ENCODE measurements at places on chromosomes 6 and 20.

DNA sequence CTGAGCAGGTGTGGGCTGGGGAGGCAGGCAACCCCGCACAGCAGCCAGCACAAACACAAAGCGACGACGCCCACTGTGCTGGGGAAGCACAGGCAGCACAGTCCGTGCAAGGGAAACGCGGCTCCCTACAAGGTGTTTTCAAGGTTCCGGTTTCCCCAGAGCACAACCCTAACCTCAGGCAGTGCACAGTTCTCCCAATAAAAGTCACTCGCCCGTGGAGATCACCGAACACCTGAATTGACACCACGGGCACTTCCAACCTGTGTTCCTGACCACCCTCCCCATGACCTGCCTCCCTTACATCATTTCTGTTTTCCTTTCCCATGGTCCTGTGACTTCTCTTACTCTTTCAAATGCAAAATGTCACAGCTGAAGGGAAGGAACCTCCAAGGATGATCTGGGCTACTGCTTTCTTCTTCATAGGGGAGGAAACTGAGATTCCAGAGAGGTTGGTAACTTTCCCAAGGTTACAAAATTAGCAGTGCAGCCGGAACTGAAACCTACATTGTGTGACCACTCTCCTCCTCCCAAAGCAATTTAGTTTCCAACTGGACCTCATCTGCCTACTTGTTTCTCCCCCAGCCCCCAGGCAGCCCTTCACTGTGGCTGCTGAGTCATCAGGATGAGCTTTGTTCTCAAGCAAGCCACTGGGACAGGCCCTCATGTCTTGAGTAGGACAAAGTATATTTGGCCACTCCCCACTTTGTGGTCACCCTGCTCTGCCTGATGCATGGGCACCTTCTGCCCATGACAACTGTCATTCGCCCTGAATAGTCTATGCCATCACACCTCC lies 125.3 kb downstream of the ATXN1 start:
- DNase-seq, result no peak

- no peak for DNase-seq
Measured at GRCh38 chr6:138563650-138564049, 64.4 kb upstream of the NHSL1 start.

- no peak for DNase-seq
Measured at GRCh38 chr6:6790891-6791290, 202.4 kb downstream of the LY86 start.

DNA sequence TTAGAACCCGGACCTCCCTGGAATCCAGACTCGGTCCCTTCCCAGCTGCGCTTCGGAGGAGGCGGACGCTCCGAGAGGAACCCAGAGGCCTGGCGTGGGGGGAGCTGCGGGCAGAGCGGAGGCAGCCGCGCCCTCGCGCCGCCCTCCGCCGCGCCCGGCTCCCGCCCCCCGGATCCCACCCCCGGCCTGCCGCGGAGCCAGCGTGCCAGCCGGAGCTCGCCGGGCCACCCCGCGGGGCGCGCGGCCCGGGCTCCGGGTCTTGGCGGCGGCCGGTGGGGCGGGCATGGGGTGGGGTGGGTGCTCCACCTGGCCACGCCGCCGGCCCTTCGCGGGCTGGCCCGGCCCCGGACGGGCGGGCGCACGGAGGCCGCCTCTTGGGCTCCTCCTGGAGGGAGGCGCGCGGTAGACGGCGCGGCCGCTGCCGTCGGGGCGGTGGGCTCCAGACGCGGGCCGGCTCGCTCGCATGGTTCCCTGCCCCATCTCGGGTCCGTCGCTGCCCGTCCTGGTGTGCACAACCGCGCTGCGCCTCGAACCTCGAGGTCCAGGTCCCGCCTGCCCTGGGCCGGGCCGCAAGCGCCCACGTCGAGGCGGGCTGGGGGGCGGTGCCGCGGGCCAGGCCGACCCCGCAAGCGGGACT lies 592 bp upstream of the CDYL start:
- peak; percentile 86 for DNase-seq

- DNase-seq, result no peak
Measured at GRCh38 chr6:46347669-46348068, 143.6 kb downstream of the RCAN2 start.

- DNase-seq, result no peak
Measured at GRCh38 chr6:16095180-16095579, 33.7 kb upstream of the MYLIP start.

DNA sequence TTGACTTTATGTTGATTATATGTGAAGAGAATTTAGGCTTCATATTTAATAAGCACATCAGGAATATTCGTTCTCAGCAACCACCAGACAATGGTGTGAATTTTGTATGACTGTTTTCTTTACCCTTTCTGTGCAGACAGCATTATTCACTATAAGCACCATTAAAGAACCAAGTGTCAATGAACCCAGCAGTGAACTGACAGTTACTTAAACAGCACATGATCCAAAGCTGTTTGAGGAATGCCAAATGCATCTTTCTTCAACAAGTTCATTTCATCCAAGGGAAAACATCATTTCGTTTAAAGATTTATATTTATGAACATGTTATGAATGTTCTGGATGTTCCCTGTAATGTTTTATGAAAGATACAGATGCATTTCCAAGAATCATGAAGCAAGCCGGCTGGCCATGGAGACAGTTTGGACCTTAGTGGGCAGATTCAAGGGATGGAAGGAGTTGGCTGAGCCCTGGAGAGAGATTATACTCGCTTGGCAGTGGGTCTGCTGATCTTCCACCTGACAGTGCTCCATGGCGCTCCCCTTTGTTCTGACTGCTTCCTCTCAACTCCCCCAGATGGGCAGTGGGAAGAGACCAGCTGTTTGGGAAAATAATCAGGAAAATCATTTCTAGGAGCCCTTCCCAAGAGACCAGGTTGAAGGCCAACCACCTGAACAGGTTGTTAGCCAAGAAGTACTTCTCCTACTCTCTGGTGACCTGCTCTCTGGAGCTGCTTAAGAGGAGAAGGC lies 326.0 kb upstream of the RSPO3 start:
- DNase-seq, result no peak

- no peak for DNase-seq
Measured at GRCh38 chr6:81589465-81590313, 162.8 kb downstream of the TENT5A start.

- DNase-seq, result no peak
Measured at GRCh38 chr6:53752856-53753255, 41.9 kb upstream of the LRRC1 start.

- no peak for DNase-seq
Measured at GRCh38 chr20:10763112-10763511, 89.3 kb upstream of the JAG1 start.

DNA sequence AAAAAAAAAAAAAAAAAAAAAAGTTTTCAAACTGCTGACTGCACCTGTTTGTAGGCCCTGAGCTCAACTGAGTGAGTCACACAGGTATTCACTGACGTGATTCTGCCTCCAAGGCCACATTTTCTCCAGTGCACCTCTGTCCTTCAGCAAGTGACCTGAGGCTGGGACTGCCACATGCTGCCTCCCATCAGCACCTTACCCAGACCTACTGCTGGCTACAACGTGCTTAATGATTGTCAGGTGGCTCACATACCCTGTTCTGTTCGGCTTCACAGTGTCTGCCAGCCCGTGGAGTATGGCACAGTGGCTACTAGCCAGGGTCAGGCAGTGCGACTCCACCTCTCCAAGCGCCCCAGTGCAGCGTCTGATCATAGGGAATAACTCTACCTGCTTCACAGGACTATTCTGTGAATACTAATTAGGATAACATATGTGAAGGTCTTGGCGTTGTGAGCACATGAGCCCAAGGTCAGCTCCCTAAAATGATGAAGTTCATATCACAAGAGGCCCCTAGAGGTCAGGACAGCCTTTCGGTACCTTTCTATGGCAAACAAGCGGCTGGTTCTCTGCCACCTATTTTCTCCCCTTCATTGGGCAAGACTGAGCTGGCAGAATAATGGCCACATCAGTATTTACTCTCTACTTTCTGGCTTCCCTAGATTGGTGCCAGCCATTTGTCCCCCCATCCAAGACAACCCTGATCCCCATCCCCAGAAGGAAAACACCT lies 28.1 kb downstream of the RIPOR3 start:
- DNase-seq, result no peak

- DNase-seq, result peak; percentile 60
Measured at GRCh38 chr6:41047745-41048732, 5.0 kb upstream of the APOBEC2 start.

GRCh38 chr20:9253006-9253539 lies 184.2 kb downstream of the PLCB4 start:
- DNase-seq, result no peak

DNA sequence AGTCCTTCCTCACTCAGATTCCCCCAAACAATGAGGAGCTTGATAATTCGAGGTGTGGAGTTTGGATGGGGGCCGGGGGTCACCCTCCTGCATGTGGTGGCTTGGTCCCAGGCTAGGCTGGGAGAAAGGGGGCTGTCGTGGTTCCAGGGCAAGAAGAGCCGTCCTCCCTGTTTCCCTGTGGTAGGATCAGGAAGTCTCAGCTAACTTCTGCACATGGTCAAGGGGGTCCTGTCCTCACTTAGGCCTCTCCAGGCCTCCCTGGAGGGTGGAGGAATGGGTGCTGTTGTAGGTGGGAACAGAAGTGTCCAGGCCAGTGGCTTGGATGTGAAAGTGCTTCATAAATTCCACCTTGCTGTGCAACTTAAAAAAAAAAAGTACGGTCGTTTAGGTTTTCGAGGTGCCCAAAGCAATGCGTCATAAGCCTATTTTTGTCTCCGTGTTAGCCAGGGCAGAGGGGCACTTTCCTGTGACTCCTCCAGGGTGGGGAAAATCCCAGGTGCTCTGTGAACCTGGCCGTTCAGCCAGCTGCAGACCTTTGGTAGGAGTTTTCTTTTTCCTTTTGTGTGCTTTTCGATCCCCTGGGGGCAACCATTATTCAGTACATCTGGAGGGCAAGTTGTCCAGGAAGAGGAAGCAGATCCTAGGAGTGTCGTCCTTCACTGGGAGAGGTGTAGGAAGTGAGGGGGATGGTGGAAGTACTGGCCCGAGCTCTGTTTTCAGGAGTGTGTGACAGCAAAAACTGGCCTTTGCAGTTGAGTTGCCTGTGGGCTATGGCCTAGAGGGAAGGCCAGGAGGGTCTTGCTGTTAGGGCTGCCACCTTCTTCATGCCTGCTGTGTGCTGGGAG lies 9.6 kb downstream of the IGF2R start:
- DNase-seq, result no peak

GRCh38 chr6:42551217-42551616 lies 12.6 kb upstream of the UBR2 start:
- no peak for DNase-seq

GRCh38 chr6:87653074-87653962 lies 48.7 kb downstream of the AKIRIN2 start:
- DNase-seq, result no peak

DNA sequence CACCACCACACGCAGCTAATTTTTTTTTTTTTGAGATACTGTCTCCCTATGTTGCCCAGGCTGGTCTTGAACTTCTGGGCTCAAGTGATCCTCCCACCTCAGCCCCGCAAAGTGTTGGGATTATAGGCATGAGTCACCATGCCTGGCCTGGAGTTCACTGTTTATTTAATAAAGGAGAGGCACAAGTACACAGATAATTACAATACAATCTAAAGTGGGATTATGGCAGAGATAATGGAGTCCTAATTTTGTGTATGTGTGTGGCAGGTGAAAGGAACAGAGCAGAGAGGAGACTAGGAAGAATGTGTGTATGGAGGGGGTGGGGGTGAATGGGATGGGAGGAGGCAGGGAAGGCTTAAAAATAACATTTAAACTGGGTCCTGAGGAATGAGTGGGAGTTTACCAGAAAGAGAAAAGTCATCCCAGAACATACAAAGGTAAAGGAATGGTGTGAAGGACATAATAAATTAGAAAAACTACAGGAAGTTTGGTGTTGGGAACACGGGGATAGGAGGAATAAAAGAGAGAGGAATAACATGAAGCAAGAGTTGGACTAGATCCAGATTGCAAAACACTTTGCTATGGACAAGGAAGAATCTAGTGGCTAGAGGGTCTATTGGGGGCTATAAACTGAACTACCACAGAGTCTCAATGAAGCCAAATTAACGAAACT lies 4.4 kb downstream of the NCOA5 start:
- no peak for DNase-seq

DNA sequence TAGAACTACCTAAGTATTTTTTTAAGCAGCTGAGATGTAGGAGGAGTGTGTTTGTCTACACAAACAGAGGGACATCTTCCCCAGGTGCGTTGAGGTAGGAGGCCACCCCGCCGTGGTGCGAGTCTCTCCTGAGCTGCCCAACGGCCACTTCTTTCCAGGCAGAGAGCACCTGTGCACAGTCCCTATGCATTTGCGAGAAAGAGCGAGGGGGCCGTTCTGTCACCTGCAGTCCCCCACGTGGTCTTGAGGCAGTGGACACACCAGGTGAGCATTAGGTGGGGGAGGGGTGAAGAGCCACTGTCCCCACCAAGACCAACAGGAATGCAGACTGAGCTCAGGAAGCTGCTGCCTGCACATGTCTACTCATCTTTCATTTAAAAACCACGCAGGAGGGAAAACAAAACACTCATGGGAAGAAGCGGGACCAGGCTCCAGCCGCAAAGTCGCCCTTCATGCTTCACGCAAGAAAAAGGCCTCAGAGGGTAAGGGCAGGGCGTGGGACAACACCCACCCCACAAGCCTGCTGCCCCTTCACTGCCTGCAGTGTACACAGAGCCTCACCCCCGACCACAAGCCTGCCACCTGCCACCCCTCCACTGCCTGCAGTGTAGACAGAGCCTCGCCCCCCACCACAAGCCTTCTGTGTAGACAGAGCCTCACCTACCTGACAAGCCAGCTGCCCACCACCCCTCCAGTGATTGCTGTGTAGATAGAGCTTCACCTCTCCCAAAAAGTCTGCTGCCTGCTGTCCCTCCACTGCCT lies 142.0 kb downstream of the DLL1 start:
- no peak for DNase-seq

- DNase-seq, result no peak
Measured at GRCh38 chr20:21398109-21399004, 1.0 kb upstream of the NKX2-4 start.

- DNase-seq, result no peak
Measured at GRCh38 chr20:47137231-47137870, 219.1 kb downstream of the ZMYND8 start.

- no peak for DNase-seq
Measured at GRCh38 chr20:5680192-5680591, 70.0 kb upstream of the SHLD1 start.

DNA sequence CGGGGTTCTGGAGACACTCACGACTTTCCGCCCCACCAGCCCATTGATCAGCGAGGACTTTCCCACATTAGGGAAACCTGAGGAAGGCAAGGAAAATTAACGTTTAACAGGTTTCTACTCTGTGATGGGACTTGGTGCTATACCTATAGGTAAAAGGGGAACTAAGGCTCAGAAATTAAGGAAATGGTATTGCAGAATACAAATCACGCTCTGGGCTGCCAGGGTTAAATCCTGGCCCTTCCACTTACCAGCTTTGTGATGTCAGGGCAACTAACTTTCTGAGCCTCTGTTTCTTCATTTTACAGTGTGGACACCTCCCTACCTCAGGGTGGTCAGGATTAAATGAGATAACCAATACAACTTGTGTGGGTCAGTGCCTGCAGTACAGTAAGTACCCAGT lies 8.8 kb downstream of the GNL1 start:
- DNase-seq, result no peak

- DNase-seq, result no peak
Measured at GRCh38 chr6:15741405-15741804, 78.6 kb upstream of the DTNBP1 start.
